ENCODE measurements at places on chromosomes 16 and 17.

DNA sequence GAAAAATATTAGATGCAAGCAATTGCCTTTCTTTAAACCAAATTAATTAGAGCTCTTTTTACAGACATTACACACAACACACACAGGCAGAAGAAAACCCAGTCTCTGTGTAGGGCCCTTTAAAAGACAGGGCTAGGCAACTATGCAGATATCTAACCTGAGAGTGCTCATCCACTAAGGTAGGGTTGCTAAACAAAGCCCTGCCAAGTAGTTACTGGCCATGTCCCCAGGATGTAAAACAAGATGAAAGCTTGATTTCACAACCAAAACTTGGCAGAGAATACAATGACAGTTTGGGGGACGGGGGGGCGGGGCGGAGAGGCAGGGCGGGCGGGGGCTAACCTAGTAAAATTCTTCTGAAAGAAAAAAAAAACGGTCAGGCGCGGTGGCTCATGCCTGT, 669.0 kb upstream of the CA10 start:
- no peak for DNase-seq

DNA sequence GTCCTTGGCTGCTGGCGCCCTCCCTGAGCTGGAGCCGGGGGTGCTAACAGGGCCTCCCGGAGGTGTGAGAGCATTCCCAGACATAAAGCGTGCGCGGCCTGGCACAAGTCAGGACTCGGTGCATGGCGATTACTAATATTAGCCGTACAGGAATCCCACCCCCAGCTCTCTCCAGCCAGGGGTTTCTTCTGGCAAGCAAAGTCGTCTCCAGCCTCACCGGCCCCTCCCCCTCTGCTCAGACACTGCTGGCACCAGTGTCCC, 5.0 kb downstream of the CASKIN1 start:
- no peak for DNase-seq

DNA sequence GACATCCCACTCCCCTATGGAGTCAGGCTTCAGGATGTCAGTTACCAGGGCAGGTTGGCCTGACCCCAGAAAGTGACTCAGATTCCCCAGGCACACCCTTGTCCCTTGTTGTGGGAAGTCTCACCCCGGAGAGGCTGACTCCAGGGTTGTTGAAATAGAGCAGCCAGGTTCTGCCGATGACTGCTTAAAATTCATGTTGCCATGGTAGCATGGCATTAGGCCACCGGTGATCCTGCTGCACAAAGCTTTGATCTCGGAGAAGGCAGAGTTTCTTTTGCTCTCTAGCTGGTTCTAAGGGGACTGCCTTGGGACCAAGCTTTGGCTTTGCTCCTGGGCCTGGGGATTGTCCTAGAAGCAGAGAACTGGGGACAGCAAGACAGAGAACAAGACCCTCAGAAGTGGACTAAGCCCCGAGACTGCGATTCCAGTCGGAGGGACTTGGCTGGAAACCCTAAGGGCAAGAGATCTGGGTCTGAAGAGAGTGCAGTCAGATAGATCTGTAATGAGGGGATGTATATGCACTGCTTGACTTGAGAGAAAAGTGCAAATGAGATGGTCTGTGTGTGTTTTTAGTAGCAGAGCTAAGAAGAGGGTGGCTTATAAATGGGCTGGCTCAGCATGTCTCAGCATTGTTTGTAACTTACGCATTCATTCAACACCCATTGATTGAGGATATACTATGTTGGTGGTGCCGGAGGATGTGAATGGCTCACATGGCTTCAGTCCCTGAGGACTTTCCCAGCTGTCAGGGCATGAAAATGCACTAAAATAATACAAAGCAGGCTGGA, 106.9 kb downstream of the RGS9 start:
- peak; percentile 42 for DNase-seq

GRCh38 chr17:57906910-57907309, 48.3 kb downstream of the CUEDC1 start:
- peak; percentile 87 for DNase-seq

- DNase-seq: no peak
These were observed 23.1 kb downstream of the PIPOX start for GRCh38 chr17:29066047-29066446.

DNA sequence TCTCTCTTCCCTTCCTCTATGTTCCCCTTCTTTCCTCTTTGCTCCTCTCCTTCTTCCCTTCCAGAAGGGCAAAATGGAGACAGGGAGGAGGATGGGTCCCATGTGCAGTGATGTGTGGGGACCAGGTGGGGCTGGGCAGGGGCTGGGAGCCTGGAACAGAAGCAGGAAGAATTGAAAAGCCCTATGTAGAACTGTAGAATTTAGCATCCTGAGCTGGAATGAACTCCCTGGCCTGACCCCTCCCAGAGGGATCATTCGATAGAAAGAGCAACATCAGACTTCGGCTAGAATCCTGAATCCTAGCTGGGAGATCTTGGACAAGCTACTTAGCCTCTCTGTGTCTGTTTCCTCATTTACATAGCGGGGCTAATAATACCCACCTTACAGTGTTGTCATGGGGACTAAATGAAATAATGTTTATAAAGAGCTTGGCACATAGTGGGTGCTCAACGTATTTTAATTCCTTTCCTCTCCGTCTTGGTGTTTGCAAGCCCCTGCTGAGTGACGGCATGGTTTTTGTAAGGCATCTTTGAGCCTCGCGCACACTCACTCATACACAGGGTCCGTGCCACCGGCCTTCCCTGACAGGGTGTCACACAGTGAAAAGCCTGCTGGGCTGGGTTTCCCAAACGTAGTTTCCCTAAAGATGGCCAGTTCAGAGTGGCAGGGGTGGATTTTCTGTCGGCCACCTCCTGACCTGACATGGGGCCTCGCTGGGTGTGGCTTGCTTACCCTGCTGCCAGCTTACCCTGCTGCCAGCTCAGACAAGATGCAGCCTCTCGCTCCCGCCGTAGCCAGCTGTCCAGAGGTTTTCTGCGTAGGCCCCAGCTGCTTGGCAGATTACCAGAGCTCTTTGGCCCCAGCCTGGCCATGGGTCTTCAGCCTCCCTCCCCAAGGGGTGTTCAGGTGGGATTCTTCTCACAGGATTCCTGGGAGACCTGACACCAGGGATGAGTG, 6.1 kb upstream of the ARHGAP23 start:
- no peak for DNase-seq

DNA sequence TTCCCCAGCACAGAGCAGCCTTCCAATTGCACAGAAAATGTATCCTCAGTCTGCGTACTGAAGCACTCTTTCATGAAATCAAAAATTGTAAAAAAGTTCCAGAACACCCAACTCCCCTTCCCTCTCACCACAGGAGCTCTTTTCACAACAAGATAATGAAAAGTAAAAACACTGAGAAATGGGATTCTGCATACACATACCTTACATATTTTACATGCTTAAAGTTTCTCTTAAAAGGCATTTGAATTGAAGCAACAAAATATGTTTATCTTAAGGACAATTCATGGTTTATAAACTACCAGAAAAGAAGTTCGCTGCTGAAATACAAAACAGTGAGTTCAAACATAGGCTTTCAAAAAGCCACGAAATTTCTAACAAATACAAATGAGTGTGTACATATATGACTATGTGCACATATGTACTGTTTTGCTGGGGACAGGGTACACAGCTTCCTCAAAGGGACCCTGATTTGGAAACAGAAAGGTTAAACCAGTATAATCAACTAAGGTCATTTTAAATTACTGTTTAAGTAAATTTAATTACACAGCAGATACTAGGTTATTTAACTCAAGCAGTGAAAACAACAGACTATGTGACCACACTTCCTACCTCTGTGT, 33.8 kb downstream of the COG1 start:
- no peak for DNase-seq

- no peak for DNase-seq
These were observed 37.8 kb upstream of the MYOCD start for GRCh38 chr17:12627781-12628451.

GRCh38 chr17:31249835-31250141, 47.3 kb downstream of the OMG start:
- DNase-seq: no peak

DNA sequence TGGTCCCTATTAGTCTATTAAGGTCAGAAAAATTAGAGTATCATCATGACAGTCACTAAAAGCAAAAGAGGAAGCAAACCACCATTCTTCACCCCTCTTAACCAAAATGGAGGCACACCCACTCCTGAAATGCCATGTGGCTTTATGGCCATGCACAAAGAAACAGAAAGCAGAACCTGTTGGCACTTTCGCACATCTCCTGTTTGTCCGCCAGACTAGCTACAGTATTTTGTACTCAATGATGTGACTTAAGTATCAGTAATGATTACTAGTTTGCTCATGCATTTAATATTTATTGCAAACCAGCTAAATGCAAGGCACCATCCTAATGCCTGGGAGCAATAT, 70.2 kb upstream of the GNAO1 start:
- DNase-seq: no peak

DNA sequence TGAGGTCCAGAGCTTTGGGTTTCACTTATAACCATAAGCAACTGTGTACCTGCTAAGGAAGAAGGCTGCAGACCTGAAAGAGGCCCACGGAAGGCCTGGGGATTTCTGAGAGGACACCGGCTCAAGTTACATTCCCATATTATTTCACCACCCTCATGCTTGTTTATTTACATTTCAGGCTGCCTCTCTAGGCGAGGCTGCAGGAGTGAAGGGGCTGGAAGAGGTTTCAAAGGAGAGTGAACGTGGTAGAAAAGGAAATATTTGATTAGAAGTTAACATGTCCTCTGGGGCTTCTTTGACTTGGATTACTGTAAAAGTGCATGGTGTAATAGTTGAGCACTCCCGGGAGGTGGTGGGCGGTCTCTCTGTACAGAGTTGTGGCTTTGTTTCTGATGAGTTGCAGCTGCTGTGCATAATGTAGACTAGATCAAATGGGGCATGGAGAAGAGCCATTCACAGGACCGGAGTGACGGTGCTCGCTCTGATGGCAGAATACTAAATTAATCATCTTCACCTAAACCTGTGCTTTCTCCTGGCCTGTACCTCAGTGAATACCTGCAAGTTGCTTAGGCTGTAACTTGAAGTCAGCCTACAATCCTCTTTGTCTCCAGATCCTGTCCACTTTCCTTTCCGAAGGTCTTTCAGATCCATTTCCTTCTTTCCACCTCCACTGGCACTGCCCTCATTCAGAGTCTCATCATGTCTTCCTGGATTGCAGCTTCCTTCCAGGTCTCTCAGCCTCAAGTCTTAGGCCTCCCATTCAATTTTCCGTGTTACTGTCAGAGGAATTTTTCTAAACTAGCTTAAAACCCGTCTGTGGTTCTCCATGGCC, 1.9 kb upstream of the CPD start:
- DNase-seq: peak; percentile 24

DNA sequence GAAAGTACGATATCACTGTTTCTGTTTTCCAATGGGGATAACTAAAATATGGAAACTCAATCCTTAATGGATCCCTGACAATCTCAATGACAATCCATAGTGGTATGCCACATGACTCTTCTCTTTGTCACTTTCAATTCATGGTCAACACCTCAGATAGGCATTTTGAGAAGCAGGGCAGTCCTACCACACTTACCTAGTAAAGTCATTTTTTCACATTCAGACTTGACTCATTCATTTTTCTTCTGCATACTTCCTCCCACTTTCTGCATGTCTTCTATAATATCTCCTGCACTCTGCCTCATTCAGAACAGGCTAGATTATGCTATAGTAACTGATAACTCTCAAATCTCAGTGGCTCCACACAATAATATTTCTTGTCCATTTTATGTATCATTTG, 117.5 kb downstream of the FTO start:
- no peak for DNase-seq
